ENCODE measurements at places on chromosomes 16 and 17.
A peak's percentile ranks its signal among the peaks of the same experiment; 100 is the strongest.

DNA sequence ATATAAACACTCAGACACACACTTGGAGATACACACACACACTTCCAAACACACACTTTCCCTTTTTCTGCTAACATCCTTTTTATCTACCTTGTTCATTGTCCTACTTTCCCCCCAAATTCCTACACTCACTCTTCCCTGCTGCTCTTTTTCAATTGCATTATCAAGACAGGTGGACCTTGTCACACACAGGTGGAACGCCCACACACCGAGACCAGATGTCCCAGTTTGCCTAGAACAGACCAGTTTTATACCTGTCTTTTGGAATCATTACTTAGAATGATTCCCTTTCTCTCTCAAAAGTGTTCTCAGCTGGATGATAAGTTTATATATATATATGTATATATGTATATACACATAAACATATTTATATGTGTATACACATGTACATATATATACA, 50.7 kb upstream of the ARHGAP44 start:
- DNase-seq, result no peak

DNA sequence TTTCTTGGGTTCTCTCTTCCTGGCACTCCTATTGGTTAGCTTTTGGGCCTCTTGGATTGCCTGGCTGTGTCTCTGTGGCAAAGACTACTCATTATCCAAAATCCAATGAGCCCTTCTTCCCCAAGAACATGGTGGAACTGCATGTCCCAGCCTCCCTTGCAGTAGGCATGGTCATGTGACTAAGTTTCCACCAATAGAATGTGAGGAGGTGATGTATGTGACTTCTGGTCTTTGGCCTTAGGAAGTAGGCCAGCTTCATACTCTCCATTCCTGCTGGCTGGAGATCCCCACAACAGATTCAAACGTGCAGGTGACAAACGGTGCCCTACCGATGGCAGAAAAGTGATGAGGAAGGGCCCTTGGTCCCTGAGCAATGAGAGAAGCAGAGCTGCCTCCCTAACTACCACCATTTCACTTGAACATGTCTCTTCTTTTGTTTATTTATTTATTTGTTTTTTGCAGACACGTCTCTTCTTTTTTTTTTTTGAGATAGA, 17.3 kb upstream of the SPN start:
- no peak for DNase-seq

DNA sequence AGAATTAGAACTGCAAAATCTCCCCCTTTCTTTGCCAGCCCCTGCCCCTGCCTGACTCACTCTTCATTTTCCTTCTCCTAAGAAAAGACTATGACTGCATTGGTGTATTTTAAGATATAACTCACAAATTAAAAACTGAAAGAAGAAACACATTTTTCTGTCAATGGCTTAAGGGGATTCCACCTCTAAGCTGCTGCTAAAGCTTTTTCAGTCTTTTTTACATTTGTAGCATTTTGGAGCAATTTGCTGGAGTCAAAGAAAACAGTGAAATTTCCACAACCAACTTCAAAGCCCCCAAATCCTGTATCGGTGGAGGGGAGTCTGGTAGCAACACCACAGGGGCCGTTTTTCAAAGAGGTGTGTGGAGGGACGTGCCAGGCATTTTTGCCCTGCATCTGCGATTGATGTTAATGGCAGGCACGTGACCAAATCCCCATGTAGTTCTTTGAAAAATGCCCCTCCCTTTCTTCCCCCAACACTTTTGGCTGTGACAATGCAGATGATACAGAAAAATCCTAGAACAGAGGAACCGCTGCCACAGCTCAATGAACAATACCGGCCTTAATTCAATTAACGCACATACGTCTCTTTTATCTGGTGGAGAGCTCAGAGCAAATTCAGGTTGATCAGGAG, 28.5 kb downstream of the MAF start:
- DNase-seq, result no peak

DNA sequence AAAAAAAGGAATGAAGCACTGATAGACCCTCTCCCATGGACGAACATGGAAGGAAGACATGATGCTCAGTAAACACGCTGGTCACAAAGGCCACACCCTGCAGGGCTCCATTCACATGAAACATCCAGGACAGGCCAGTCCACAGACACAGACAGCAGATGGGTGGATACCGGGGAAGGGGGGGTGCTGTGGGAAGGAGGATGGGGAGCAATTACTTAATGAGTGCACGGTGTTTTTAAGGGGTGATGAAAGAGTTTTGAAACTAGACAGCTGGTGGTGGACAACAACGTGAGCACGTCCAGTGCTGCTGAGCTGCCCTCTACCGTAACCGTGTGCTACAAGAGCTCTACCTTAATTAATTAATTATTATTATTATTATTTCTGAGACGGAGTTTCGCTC, 6.0 kb upstream of the SLC16A3 start:
- DNase-seq, result no peak

DNA sequence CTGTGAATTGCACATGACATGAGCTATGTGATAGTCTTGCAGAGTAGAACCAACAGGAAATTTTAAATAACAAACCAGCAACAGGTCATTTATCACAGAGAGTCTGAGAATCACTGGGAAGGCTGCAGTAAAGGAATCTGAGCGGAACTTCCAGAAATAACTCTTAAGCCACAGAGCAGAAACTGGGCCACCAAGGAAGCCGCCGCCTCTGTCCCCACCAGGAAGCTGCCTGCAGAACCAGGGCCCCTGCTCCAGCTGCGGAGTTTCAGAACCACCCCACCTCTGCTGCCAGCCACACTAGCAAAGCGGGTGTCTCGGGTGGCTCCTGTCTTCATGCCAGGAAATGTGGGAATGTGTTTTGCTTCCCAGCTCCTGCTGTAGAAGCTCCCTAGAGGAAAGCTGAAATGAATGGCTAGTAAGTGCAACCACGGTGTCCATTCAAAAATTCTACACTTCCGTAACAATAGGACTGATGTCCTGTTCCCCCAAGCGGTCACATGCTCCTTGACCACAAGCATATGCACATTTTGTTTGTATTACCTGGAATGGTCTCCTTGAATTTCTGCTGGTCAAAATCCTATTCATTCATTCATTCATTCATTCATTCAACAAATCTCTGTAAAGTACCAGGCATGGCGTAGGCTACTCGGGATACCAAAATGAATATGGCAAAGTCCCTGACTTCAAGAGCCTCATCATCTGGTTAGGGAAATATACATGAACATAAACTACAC, 7.7 kb upstream of the ITPRIPL2 start:
- no peak for DNase-seq

DNA sequence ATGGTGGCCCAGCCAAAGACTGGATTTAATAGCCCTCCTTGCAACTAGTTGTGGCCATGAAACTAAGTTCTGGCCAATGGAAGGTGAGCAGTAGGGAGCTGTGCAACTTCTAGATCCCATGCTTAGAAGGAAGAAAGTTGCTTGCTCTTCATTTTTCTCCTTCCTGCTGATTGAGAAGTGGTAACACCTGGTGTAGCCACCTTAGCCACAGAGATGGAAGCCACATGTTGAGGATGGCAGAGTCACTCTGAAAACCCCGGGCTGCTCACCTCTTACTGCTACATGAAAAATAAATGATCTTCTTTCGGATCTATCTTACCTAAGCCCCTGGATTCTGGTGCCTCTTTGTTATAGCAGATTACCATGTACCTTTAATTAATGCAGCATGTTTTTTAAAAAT, 10.3 kb upstream of the ATP5MC1 start:
- DNase-seq, result no peak

GRCh38 chr17:57666201-57666870, 78.8 kb downstream of the CCDC182 start:
- no peak for DNase-seq

- no peak for DNase-seq
These were observed 3.3 kb downstream of the SLX4 start for GRCh38 chr16:3608069-3608468.

GRCh38 chr16:336269-336668, 16.3 kb downstream of the AXIN1 start:
- DNase-seq, result no peak

GRCh38 chr16:75075688-75076268, 40.8 kb downstream of the LDHD start:
- no peak for DNase-seq

DNA sequence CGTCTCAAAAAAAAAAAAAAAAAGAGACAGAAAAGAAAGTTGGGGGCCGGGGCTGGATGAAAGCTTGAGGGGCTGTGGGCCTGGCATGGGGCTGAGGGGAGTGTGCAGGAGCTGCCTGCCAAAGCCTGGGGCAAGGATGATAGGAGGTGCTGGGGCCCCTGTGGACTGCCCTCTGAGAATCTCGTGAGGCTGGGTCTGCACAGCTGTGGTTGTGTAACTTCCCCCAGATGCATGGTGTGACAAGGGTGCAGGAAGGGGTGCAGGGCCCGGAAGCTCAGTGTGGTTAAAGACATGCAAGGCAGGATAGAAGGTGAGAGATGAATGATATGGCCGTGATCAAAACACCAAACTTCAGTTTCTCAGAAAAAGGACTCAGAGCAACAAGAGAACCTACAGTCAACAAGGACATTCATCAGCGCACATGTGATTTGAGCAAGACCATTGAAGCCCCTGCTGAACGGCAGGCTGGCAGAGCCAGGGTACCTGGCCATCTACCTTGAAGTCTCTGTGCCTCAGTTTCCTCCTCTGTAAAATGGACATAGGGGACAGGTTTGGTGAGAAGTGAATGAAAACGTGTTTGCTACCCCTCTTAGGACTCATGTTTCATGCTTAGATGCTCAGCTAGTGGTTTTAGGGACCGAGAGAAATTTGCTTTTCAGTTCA, 9.6 kb downstream of the IL32 start:
- no peak for DNase-seq

DNA sequence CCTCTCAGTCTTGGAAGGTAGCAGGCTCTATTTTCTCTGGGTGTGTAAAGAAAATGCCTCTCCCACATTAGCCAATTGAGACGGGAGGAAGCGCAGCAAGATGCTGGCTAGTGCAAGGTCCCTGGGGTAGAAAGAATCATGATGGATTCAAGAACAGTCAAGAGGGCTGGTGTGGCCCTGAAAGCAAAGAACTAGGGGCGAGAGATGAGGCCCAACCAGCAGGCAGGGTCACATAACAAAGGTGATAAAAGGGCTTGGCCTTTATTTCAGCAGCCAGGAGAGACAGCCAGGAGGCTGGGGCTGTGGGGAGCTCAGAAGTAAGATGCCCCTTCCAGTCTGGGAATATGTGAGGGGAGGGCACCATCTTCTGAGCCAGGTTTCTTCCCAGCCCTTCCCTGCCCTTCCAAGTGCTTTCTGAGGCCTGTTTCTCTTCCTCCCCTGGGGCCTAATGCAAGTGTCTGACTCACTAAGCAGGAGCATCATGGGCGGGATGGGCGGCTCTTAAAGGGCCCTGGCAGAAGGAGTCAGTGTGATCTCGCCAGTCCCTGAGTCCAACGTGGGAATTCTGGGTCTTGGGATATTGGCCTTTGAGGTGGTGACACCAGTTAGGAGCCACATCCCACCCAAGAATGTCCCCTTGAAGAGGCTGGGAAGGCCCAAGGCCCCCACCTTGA, 3.9 kb upstream of the NLRC5 start:
- DNase-seq, result peak; percentile 83

DNA sequence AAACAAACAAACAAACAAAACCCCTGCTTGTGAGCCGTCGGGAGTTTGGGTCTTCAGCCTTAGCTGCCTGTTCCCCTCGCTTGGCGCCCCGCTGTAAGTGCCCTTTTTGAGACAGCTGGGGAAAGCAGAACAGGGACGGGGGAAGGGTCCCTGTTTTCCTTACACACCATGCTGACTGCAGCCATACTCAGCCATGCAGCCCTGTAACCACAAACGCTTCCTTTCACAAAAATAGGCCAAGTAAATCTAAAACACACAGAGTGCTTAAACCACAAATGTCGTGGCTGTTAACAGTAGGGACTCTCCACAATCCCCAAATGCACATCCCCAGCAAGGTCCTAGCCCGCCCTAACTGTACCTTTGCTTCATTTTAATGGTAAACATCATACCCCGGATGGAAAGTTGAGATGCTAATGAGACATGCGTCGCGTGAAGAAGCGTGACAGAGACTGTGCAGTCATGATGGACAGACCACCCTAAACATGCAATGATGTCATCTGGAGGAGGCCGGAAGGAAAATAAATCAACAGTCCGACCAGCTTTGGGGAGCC, 129.9 kb downstream of the MGAT5B start:
- no peak for DNase-seq

DNA sequence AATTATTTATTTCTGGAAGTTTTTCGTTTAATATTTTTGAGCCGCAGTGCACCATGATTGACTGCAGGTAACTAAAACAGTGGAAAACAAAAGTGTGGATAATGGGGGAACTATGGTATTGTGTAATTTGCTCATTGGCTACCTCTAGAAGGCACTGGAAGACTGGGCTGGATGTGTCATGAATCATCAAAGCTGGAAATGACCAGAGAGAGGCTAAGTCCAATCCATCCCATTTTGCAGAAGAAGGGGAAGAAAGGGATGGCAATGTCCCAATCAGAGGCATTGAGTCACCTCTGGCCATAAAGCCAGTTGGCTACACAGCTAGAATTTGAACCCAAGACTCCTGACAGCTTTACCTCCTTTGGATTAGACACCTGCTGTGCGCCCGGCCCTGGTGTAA, 29.3 kb downstream of the GLP2R start:
- DNase-seq, result no peak

DNA sequence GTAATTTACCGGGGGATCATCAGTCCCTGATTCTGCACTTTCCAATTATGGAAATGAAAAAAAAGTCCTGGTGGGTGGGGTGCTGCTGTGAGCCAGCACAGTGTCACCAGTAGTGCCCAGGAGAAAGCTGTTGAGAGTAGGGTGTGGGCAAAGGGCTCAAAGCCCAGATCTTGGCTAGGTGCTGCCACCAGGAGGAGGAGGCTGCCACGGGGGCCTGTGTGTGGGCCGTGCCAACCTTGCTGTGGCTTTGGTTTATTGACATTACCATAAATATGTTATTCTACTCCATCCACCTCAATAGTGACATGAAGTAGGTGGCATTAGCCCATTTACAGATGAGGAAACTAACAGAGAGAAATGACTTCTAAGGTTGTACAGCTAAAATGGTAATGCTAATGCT, 6.7 kb upstream of the PRPSAP2 start:
- DNase-seq, result no peak

- DNase-seq, result no peak
These were observed 33.4 kb downstream of the DCUN1D3 start for GRCh38 chr16:20866801-20867200.

- DNase-seq, result no peak
These were observed 6.2 kb downstream of the PRSS53 start for GRCh38 chr16:31082368-31083045.

DNA sequence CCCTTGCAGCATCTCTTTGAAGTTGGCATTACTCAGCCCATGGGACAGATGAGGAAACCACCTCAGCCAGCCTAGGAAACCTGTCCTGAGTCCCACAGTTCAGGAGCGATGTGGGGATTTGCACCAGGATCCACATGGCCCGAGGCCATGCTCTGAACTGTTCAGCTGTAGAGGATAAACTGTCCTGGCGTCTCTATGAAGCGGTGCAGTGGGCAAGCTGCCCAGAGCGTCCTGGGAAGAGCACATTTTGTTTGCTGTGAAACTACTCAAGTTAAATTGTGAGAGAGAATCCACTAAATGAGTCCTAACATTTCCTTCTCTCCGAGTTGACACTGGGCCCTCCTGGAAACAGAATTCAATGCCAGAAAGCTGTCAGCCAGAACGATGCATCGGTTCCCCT, 276.6 kb upstream of the TNRC6C start:
- DNase-seq, result no peak

GRCh38 chr16:54937671-54938211, 7.1 kb downstream of the IRX5 start:
- no peak for DNase-seq

Measured in brain microvascular endothelial cell (primary cell).